Activated CD8-positive, alpha-beta memory T cell treated with anti-CD3 and anti-CD28 coated beads for 1 hour (primary cell): ENCODE measurements at places on chromosomes 11 and 22.

- no peak for DNase-seq
Measured at GRCh38 chr11:46475926-46476545, 84.5 kb upstream of the CHRM4 start.

DNA sequence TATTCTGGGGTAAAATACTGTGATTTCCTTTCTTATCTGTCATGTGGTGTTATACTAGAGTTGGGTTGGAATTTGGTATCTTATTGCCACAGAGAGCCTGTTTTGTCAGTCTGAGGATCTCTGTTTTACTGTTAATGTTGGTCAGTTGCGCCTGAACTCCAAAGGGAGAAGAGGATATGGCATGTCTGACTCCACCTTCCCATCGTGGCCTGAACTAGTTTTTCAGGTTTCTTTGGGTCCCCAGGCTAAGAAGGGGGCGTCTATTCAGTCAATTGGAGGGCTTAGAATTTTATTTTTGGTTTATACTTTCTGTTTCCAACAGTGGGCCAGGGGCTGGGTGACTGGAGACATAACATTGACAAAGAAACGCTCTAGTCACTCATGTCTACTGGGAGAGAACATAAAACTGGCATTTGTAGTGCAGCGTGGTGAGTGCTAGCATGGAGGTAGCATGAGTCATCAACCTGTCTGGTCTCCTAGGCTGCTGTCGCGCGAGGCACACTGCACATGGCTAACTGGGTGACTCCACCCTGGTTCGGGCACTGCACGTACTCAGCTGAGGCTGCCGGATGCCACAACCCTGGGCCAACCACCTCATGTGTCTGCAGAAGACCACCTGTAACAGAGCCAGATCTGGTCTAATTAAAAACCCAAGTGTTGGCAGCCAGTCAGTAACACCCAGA, 120.1 kb upstream of the OR9Q1 start:
- DNase-seq: peak; percentile 12

DNA sequence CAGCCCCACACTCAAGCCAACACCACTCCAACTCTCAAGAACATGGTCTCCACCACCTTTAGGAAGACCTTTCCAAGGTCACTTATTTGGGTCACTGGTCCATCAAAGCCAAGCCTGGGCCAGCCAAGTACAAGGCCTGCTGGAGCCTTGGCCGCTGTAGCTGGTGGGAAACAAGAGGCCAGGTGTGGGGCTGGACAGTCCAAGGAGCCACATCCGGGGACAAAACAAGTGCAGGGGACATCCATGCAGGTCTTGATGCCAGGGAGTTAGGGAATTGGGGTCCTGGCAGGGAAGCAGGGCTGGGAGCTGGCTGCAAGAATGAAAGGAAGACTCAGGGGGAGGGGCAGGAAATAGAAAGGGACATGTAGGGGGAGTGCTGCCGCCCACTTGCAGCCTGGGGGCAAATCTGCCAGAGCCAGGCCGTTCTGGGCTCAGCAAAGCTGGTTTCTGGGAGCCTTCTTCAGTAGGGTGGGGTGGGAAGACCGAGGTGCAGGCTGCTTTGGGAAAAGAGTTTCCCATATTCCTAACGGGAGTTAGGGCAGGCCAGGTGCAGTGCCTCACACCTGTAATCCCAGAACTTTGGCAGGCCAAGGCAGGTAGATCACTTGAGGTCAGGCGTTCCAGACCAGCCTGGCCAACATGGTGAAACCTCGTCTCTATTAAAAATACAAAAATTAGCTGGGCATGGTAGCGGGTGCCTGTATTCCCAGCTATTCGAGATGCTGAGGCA, 69.5 kb upstream of the ATXN10 start:
- DNase-seq: no peak

- no peak for DNase-seq
Measured at GRCh38 chr22:39332441-39333064, 13.1 kb upstream of the RPL3 start.

DNA sequence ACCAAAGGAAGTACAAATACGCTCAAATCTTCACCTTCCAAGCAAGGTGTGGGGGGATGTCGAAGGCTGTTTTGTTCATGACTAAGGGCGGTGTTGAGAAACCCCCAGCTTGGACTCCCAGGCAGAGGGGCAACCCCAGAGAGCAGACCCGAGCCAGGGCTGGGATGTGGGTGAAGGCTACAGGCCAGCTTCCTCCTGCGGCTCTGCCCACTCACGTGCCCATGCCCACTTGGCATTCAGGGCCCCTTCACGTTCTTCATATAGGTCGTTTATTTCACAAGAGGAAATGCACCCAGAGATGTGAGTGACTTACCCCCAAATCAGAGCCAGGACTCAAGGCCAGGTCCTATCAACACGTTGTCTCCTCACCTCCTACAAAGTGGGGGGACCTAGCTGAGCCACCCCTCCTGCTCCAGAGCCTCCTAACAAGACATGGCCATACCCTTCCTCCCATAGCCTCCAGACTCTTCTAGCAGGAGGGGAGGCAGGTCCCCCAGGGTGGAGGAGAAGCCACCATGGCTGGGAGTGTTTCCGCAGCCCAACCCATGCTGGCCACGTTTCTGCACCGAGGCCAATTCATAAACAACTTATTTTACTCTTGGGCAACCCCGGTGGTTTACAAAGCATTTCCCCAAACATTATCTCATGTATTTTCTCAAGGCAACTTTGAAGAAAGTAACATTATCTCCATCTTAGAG, 22.0 kb downstream of the TMEM184B start:
- no peak for DNase-seq

DNA sequence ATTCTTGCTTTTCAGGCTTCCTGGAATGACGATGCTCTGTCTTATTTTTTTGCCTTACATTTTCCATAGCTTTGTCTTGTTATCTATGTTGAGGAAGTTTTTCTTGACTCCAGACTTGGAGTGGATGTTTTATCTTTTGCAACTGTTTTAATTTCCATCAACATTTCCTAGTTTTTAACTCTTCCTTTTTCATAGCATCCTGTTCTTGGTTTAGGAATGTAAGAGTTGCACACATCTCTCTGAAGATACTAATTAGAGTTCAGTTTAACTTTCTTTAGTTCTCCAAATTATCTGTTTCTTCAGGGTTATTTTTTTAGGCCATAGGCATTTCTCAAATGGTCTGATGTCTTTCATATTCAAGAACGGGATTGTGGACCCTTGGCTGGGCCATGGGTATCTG, 10.4 kb downstream of the CLDN5 start:
- DNase-seq: no peak

- no peak for DNase-seq
Measured at GRCh38 chr11:63556404-63557013, 6.7 kb downstream of the PLAAT2 start.

- DNase-seq: no peak
Measured at GRCh38 chr22:25852223-25852622, 110.2 kb downstream of the MYO18B start.

DNA sequence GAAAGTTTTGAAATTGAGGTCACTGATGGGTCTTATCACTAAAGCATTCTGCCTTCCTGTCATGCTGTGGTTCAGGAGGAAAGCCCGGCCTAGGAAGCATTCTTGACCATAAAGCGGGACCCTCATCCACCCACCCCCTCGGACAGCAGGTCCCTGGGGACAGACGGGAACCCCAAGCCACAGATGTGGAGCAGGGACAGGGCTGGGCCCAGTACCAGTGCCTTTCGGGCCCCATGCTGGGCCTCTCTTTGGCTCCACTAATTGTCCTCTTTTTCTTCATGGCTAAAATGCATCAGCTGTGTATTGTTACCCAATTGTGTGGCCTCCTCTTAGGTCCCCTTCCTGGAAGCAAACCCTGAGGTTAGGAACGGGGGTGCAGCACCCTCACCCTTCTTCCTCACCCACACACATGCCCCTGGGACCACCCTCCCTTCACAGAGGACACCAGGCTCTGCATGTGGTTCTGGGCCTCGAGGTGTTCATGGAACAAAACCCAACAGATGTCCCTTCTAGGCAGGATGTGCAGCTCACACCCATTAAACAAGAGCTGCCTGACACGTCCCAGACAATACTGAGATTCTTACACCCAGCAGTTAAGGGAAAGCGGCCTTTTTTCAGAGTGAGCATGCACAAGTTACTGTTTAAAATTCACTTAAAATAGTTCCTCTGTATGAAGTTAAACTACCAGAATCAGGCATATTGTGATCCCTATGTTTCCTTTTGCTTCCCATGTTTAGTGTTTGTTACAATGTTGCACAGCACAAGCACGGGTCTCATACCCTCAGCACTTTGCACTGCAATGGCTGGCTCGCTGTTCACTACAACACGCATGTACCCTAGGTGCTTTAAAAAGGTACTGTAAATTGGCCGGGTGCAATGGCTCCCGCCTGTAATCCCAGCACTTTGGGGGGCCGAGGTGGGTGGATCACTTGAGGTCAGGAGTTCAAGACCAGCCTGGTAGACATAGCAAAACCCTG, 807.6 kb downstream of the BRD1 start:
- no peak for DNase-seq

GRCh38 chr11:19208959-19209546, 7.3 kb upstream of the CSRP3 start:
- DNase-seq: no peak

- no peak for DNase-seq
Measured at GRCh38 chr11:98940913-98941312, 79.8 kb upstream of the CNTN5 start.

GRCh38 chr11:105937331-105937730, 84.7 kb downstream of the MSANTD4 start:
- DNase-seq: no peak

GRCh38 chr11:123942413-123942812, 1.2 kb downstream of the OR6T1 start:
- DNase-seq: no peak

- DNase-seq: no peak
Measured at GRCh38 chr22:28711341-28711740, 30.3 kb downstream of the CHEK2 start.

- no peak for DNase-seq
Measured at GRCh38 chr11:693887-694562, 997 bp downstream of the DEAF1 start.

GRCh38 chr22:45493286-45493771, 9.4 kb upstream of the FBLN1 start:
- no peak for DNase-seq

GRCh38 chr11:1369371-1370005, 20.2 kb upstream of the BRSK2 start:
- DNase-seq: no peak

GRCh38 chr11:69467646-69468045, 13.8 kb upstream of the LINC01488 start:
- DNase-seq: no peak

DNA sequence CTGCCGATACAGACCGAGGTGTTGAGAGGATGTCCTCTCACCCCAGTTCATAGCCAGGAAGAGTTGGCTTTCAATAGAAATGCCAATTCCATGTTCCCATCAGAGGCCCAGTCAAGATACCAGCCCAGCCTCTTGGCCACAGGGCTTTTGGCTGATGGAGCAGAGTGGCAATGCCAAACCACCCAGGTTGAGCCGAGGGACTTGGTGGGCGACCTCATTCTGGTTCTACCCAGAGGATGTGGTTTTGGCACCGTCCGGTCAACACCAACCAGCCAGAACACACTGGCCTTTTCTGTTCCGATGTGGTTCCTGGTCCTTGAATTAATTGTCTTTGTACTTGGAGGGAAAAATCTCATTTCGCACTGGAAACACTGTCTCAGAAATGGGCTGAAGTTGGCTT, 60.5 kb downstream of the COMMD9 start:
- no peak for DNase-seq
